CD14-positive monocyte (primary cell): ENCODE measurements at places on chromosomes 11 and 22.

GRCh38 chr11:3094223-3094824, 37.1 kb upstream of the CARS1 start:
- no peaks in the 10 kb centered on the region for H3K27me3 ChIP-seq
- H3K4me1 ChIP-seq = peaks cover 12% of the 10 kb centered on the region
- DNase-seq = no peak
- H3K36me3 ChIP-seq = peaks cover 42% of the 10 kb centered on the region
- no peak overlapping the region for H3K4me3 ChIP-seq

DNA sequence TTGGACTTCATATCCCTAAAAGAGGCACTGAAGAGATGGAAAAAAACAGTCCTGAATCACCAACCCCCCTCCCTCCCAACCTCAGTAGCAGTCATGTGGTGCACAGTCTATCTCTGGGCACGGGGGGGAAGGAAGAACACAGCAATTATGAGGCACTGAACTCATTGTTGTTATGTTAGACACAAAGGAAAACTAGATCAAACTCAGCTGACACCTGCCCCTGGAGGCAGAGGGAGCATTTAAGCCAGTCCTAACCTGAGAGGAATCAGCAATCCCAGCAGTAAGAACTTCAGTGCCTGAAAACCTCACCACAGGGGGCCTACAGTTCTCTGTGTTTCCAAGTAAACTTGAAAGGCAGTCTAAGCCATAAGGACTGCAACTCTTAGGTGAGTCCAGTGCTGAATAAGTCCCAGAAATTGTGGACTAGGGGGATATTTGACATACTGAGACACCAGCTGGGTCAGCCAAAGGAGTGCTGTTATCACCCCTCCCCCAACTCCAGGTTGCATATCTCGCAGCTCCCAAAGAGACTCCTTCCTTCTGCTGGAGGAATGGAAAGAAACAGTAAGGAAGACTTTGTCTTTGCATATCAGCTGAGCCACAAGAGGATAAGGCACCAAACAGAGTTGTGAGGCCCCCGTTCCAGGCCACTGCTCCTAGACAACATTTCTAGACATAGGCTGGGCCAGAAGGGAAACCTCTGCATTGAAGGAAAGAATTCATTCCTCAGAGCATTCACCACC, 72.5 kb downstream of the GLYATL1 start:
- peak overlapping the region; percentile 74 for H3K27ac ChIP-seq
- no peaks in the 10 kb centered on the region for H3K27me3 ChIP-seq

- no peak overlapping the region for H3K27ac ChIP-seq
- H3K27me3 ChIP-seq = no peaks in the 10 kb centered on the region
- no peaks in the 10 kb centered on the region for H3K4me1 ChIP-seq
- no peaks in the 10 kb centered on the region for H3K36me3 ChIP-seq
- H3K4me3 ChIP-seq = no peak overlapping the region
Measured at GRCh38 chr11:103994094-103994493, 42.3 kb upstream of the DDI1 start.

DNA sequence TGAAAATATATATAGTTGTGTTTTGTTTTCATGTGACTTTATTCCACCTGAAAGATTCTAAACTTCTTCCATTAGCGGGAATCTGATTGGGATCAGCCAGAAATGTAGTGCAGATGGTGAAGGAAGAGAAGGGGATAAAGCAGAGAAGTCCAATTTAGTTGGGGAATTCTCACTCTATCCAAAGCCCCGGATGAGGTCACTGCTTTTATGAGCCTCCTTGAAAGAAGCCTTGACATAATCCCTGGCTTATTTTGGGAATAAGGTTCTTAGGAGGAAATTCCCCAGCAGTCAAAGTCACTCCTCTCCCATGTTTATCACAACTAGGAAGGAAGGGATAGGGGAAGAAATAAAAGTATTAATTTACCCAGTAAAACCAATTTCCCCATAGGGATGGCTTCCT, 41.1 kb downstream of the OSBP start:
- DNase-seq = no peak
- no peaks in the 10 kb centered on the region for H3K4me1 ChIP-seq
- H3K4me3 ChIP-seq = no peak overlapping the region

DNA sequence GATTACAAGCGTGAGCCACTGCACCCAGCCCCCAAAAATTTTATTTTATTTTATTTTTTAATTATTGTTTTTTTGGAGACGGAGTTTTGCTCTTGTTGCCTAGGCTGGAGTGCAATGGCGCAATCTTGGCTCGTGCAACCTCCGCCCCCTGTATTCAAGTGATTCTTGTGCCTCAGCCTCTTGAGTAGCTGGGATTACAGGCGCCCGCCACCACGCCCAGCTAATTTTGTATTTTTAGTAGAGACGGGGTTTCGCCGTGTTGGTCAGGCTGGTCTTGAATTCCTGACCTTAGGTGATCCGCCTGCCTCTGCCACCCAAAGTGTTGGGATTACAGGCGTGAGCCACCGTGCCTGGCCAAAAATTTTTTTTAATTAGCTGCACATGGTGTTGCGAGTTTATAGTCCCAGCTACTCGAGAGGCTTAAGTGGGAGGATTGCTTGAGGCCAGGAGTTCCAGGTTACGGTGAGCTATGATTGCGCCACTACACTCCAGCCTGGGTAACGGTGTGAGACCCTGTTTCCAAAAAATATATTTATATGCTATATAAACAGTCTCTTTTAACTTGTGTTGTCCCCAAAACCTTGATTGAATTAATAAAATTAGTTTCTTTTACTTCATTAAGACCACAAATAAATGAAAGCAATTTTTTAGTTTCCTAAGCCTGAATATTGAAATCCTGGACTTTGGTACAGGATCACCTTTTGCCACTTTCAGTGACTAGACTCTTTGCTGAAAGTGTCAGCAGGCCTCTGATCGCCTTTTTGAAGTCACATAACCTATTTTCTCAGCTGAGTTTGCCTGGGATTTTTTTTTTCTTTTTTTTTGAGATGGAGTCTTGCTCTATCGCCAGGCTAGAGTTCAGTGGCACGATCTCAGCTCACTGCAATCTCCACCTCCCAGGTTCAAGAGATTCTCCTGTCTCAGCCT, 16.2 kb downstream of the ATG13 start:
- H3K4me3 ChIP-seq = no peak overlapping the region
- no peaks in the 10 kb centered on the region for H3K27me3 ChIP-seq
- peaks cover 56% of the 10 kb centered on the region for H3K36me3 ChIP-seq
- no peak for DNase-seq
